ENCODE measurements at places on chromosomes 3 and 15.
A peak's percentile ranks its signal among the peaks of the same experiment; 100 is the strongest.

- DNase-seq = no peak
These were observed 692 bp downstream of the UBE2E2 start for GRCh38 chr3:23203708-23204330.

- DNase-seq = no peak
These were observed 11.6 kb downstream of the NIPA2 start for GRCh38 chr15:22850055-22850454.

GRCh38 chr3:132659000-132659364 is 627 bp downstream of the ACAD11 start:
- no peak for DNase-seq

GRCh38 chr3:147038481-147038880 is 367.9 kb downstream of the ZIC4 start:
- no peak for DNase-seq

DNA sequence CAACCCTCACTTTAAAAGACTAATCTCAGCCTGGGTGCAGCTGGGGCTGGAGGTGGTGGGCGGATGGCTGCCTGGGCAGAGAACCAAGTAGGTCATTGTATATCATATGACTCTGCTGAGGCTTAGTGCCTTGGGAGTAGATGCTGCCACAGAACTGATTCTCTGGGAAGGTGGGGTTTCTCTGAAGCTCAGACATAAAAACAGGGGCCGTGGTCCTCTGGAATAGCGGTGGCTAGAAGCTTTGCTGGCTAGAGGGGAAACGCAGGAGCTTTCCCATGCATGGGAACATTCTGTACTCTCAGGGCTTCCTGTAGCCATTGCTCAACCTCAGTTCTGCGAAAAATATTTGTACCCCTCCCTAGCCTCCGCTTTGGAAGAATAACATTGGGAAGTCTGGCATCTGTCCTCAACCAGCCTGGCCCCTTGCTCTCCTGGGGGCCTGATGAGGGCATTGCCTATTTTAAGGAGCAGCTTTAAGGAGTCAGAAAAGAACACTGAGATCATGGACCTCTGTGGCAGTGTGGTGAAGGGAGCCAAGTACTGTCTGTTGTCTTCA is 14.7 kb downstream of the TIMP4 start:
- no peak for DNase-seq

DNA sequence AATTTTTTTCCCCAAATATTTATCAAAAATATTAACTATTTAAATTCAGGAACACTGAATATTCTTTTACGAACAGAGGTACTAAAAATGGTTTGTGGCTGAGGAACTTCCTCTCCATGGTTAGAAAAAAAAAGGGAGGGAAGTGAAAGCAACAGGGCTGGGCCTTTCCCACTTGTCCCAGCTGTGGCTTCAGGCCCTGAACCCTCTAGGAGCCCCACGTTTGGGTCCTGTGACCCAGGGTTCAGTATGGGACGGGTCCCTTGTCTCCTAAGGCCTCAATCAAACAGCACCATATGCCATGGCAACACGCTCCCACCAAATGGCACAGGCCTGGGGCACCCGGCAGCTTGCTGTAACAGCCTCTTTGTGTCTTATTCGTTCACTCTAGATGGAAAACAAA is 32.4 kb downstream of the POC1A start:
- no peak for DNase-seq

DNA sequence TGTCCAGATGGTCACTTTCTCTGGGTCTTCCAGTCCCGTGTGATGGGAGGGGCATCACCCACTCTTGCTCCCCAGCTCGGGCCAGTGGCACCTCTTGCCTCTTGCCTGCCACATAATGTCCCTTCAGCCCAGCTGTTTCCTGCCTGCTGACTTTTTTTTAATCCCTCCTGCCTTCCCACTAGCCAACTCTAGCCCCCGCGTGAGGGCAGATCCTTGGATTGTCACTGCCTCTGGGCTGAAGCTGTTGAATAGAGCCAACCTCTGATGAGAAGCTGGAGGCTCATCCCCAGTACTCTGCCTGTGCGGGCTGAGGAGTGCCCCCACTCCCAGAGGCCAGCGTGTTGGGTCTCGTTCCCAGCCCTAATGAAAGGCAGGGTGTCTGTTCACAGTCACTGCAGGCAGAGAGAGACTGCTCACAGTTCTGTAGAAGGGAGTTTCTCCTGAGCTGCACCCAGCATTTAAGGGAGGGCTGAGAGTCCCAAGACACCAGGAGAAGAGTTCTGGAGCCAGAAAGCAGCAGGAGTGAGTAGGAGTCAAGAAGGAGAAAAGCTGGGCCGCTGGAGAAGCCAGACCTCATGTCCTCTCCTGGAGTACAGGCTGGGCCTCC is 30.1 kb upstream of the TIMP4 start:
- no peak for DNase-seq

GRCh38 chr15:81244306-81244705 is 47.6 kb downstream of the IL16 start:
- DNase-seq = no peak

- no peak for DNase-seq
These were observed 433.4 kb upstream of the CFAP20DC start for GRCh38 chr3:59483191-59483590.

DNA sequence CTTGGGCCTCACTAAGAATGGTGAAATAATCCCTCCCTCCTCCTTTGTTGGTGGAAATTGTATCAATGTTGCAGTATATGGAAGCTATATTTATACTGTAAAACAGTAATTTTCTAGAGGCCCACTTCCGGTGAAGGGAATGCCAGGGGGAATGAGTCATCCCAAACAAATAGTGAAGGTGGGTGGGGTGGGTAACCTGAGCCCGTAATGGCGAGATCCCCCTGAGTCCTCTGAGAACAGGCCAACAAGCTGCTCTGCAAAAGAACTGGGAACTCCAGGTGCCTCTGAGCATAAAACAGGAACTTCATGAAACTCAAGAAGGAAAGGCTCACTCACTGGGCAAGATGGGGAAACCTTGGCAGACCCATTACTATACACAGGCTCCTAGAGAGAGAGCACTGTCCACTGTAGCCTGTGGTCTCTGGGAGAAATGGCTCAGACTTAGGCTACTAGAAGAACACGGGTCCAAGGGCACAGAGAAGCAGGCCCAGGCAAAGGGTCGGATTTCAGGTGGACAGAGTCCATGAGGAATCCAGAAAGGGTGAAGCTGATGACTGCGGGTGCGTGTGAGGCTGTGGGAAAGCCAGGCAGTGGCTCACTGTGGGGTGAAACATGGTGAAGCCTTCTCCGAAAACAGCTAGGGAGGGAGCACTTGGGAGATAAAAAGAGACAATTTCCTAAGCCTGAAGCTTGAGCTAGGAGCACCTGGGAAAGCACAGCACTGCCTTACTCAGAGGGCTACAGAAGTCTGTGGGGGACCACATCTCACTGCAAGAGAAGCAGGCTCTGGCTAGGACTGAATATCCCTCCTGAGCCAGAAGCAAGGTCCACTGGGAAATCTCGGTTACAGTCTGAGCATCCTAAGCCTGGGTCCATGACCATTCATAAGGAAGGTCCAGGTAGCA is 19.8 kb downstream of the LARP6 start:
- DNase-seq = peak; percentile 28

DNA sequence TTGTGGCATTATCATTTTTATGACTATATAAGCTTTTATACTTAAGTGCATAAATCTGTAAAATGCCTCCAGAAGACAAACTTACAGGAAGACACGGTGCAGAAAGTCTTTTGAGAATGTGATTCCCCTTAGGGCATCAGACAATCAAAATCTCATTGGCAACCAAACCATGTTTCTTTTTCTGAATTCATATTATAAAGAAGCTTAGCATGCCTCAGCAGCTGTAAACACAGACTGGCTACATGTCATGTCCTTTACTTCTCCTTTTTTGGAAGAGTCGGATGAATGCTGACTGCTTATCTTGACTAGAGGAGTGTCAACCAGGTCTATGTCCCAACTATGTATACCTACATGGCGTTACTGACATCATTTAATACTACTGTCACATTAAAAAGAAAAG is 150.1 kb downstream of the PLD1 start:
- DNase-seq = no peak

DNA sequence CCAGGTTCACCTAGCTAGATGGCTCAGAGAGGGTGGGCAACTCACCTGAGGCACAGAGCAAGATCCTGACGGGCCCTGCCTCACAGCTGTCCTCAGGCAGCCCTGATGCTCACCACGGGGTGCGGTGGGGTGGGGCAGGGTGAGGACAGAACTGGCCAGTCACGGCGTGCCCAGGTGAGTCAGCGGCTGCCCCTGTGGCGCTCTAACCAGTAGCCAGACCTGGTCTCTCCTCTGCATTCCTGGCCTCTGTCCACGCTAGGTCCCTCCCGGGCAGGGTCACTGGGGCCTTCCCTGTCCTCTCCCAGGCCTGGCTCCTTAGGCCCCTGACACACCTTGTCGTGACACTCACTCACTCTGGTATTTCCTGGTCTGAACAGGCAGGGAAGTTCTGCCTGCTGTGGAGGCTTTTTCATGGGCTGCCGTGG is 901 bp downstream of the ALS2CL start:
- no peak for DNase-seq

GRCh38 chr3:181906338-181906737 is 194.6 kb downstream of the SOX2 start:
- DNase-seq = no peak

DNA sequence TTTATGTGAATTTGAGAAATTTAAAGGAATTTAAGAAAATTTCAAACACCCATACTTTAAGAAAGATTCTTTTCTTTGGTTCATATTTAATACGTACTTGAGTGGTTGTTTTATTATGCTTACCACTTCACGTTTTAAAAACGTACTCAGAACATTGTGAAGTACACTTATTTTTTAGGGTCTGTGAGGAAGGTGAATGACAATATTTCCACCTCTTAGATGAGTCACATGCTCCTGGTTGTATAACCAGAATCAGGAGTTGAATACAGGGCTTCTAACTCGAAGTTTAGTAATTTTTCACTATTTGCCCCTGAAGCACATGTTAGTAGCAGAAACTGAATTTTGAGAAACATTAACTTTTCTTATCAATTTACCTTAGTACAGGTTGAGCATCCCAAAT is 7.5 kb downstream of the SKIL start:
- DNase-seq = no peak

DNA sequence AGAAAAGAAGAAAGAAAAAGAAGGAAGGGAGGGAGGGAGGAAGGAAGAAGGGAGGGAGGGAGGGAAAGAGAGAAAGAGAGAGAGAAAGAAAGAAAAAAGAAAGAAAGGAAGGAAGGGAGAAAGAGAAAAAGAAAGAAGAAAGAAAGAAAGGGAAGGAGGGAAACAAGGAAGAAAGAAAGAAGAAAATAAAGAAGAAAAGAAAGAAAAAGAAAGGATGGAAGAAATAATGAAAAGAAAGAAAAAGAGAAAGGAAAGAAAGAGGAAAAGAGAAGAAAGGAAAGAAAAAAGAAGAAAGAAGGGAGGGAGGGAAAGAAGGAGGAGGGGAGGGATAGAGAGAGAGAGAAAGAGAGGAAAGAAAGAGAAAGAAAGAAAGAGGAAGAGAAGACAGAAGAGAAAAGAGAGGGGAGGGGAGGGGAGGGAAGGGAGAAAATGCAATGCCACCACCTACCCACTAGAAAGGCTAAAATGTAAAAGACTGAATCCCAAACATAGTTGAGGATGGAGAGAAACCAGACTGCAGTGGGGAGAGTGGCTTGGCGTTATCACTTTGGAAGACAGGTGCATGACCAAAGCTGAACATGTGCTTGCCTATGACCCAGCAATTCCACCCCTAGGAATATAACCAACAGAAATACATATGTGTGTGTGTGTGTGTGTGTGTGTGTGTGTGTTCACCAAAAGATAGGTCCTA is 66.9 kb upstream of the KLF13 start:
- no peak for DNase-seq

DNA sequence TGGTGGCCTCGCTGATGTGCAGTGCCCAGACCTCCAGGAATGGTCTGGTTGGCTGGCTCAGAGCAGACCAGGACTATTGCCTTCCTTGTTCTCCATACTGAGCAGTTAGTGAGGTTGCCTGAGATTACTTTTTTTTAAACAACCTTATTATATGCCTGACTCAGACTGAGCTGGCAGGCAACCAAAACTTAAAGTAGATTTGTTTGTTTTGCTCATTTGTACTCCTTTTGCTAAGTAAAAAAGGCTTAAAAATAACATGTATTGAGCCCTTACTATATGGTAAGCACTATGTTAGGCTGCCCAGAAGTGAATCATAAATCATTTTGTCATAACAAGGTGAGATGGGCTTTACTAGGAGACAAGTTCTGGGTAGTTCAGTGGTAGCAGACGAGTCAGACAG is 92.4 kb downstream of the GHSR start:
- no peak for DNase-seq

DNA sequence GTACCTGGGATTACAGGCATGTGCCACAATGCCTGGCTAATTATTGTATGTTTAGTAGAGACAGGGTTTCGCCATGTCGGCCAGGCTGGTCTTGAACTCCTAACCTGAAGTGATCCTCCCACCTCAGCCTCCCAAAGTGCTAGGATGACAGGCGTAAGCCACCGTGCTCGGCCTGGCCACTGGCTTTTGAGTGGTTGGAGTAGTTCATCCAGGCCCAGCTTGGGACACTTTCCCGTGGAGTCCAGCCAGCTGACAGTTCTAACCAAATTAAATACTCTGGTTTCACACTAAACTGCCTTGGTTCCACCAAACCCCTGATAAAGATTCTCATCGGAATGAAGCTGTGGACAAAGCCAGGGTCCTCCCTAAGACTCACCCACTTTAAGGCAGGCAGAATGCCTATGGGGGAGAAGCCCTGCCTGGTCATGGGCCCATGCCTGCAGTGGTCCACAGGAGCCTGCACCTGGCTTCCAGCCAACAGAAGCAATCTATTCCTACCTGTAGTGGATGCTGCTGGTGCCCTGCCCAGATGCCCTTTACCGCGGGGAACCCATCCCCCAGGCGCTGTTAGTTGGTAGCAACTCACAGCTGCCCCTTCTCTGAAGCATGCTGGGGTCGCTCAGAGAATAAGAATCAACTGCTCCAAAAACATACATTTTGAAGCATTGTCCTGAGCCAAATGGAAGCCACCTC is 5.2 kb upstream of the SLC28A1 start:
- DNase-seq = no peak

- no peak for DNase-seq
These were observed 19.5 kb downstream of the SIAH2 start for GRCh38 chr3:150743508-150743907.

DNA sequence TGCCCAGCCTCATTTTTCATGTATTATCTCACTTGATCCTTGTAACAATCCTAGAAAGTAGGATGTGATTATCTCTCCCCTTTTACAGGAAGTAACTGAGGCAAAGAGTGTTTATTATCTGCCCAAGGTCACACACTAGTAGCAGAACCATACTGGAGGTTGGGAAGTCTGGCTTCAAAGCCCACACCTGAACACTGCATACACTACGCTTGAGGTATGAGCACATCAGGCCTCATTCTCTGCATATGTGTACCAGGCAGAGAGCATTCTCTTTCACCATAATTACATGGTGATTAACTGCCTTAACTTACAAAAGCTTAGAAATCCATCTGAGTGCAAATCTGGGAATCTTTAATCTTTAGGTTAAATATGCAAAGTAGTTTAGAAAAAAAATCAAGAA is 361.8 kb downstream of the MFSD1 start:
- DNase-seq = no peak

GRCh38 chr3:16906682-16907081 is 21.9 kb downstream of the PLCL2 start:
- DNase-seq = peak; percentile 47

- no peak for DNase-seq
These were observed 21.8 kb downstream of the ATRIP start for GRCh38 chr3:48468329-48468731.

- no peak for DNase-seq
These were observed 20.9 kb downstream of the CXCR6 start for GRCh38 chr3:45964139-45964538.

- no peak for DNase-seq
These were observed 54.6 kb upstream of the VILL start for GRCh38 chr3:37935756-37936666.

- no peak for DNase-seq
These were observed 27.6 kb upstream of the CNBP start for GRCh38 chr3:129211345-129211744.

- no peak for DNase-seq
These were observed at the start of gene GATA2 for GRCh38 chr3:128492671-128493569. Gene GATA2 (minus strand): TSS chr3:128493201. CDS start chr3:128487031, 6,170 bp downstream.

All from NCI-H2029 (cell line).